H1 (cell line): ENCODE measurements at places on chromosomes 1 and 21. TPM values are rescaled to one million over a fixed set of nuclear protein-coding genes. Genes with fewer than 3 reads are reported as not detected.

DNA sequence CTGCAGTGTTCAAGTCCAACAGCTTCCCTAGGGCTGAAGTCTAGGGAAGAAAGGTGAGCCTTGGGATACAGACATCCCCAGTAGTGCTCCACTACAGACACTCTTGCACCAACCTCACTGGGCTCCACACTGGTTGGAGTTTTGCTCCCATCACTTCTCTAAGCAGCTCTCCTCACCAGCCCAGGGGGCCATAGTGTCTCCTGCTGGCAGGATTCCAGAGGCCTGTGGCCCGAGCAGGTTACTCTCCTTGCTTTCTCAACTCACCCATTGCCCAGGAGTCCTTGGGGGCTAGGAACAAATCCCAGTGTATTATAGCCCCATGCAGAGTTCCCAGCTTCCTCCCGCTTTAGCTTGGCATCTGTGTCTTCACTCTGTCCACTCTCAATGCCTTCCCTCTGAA lies 52.8 kb downstream of the IFI44 start:
- no peak for DNase-seq
- H3K36me3 ChIP-seq: no peaks in the 10 kb centered on the region
- no peak overlapping the region for H3K27ac ChIP-seq
- H3K27me3 ChIP-seq: no peaks in the 10 kb centered on the region
- H3K4me3 ChIP-seq: no peak overlapping the region

- H3K27ac ChIP-seq: no peak overlapping the region
- H3K4me3 ChIP-seq: no peak overlapping the region
- DNase-seq: no peak
- no peaks in the 10 kb centered on the region for H3K27me3 ChIP-seq
Observed at GRCh38 chr1:19814244-19814661, 830 bp downstream of the RNF186 start.

- H3K27me3 ChIP-seq: no peaks in the 10 kb centered on the region
- no peak overlapping the region for H3K4me3 ChIP-seq
- no peak overlapping the region for H3K27ac ChIP-seq
- no peaks in the 10 kb centered on the region for H3K36me3 ChIP-seq
- no peak for DNase-seq
Observed at GRCh38 chr1:117188170-117188815, 22.4 kb downstream of the VTCN1 start.

GRCh38 chr1:233366575-233366974 lies 39.1 kb downstream of the MAP3K21 start:
- H3K4me3 ChIP-seq: no peak overlapping the region
- DNase-seq: no peak
- no peak overlapping the region for H3K27ac ChIP-seq

DNA sequence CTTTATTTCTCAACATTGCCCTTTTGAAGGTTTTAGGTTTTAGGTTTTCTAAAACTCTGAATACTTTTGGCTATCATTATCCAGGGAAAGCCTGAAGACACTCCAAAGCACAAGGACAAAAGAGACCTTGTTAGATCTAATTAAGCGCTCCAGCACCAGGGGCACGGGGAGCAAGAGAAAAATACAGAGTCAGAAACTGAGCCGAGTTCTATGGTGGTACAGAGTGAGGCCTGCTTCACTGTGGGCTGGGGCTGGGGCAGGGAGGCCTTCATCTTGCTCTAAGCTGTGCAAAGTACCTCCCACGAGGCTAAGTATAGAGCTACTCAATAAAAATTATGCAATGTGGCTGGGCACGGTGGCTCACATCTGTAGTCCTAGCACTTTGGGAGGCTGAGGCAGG lies 19.7 kb upstream of the RAB4A start:
- peaks cover 3% of the 10 kb centered on the region; the same call in 1 of the 2 replicates for H3K4me1 ChIP-seq
- no peaks in the 10 kb centered on the region for H3K36me3 ChIP-seq
- no peak for DNase-seq
- no peak overlapping the region for H3K27ac ChIP-seq
- H3K4me3 ChIP-seq: no peak overlapping the region

DNA sequence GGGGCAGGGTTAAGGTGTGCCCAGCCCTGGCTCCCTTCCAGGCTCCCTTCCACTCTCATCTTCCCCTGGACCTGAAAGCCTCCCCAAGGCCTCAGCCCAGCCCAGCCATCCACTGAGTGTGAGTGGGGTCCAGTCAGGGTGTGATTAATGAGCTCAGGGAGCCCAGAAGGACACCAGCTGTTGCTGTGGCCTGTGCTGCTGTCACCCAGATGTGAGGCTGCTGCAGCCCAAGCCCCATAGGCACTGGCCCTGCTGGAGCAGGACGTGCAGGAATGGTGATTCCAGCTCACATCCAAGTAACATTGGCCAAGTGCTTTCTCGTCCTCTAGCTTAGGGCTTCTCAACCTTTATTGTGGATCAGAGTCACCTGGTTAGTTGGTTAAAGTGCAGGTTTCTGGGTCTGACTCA lies 77.6 kb downstream of the EPHB2 start:
- peaks cover 11% of the 10 kb centered on the region for H3K4me1 ChIP-seq
- no peak for DNase-seq
- no peak overlapping the region for H3K4me3 ChIP-seq
- H3K36me3 ChIP-seq: no peaks in the 10 kb centered on the region

GRCh38 chr1:54623216-54624007 lies at the start of gene FAM151A:
FAM151A (minus strand) TSS chr1:54623525; CDS start chr1:54623395, 130 bp downstream.
- H3K4me3 ChIP-seq: no peak within 1 kb of the TSS
- H3K27ac ChIP-seq: no peak within 1 kb of the TSS
- no peak for DNase-seq
- no peaks in the 10 kb centered on the region for H3K27me3 ChIP-seq
- H3K4me1 ChIP-seq: no peaks in the 10 kb centered on the region

The ARV1 gene
- 12.0 and 13.1 TPM in 2 replicates for total RNA-seq

DNA sequence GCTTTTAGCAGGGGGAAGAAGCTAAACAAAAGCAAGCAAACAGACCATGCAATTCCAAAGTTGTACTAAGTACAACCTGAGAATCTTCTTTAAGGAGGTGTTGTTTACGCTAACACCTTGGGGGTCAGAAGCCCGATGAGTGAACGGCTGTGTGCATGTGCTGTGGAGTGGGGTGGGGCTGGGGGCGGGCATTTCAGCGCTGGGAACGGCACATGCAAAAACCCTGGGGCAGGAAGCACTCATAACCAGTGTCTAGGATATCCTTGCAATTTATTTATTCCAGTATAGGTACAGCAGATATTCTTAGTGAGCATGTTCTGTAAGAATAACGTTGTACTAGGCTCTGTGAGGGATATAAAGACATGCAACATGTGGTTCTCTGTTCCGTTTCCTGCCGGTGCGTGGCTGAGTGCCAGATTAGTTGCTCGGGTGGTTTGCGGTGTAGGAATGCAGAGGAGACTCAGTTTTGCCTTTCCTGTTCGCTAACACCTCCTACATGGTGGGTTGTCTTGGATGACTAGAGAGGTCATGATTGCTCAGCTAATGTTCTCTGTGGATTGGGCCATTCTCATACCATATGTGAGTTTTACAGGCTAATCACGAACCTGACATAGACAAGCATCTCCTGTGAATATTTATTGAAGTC lies 3.7 kb downstream of the FASLG start:
- H3K27ac ChIP-seq: no peak overlapping the region
- no peaks in the 10 kb centered on the region for H3K36me3 ChIP-seq
- H3K4me1 ChIP-seq: no peaks in the 10 kb centered on the region
- no peak overlapping the region for H3K4me3 ChIP-seq

The PIGM gene
- total RNA-seq: 5.1 and 5.4 TPM in 2 replicates

- DNase-seq: no peak
- no peak overlapping the region for H3K27ac ChIP-seq
- H3K4me1 ChIP-seq: no peaks in the 10 kb centered on the region
- H3K27me3 ChIP-seq: no peaks in the 10 kb centered on the region
Observed at GRCh38 chr1:203744075-203744972, 20.7 kb upstream of the LAX1 start.

- H3K27me3 ChIP-seq: no peaks in the 10 kb centered on the region
- no peak overlapping the region for H3K27ac ChIP-seq
- H3K4me1 ChIP-seq: no peaks in the 10 kb centered on the region
- DNase-seq: no peak
- no peaks in the 10 kb centered on the region for H3K36me3 ChIP-seq
Observed at GRCh38 chr1:58587667-58588066, 10.6 kb upstream of the TACSTD2 start.

The SIK1 gene
- total RNA-seq: 5.5 and 6.7 TPM in 2 replicates

- H3K36me3 ChIP-seq: peaks cover 17% of the 10 kb centered on the region
- no peak for DNase-seq
- H3K4me3 ChIP-seq: no peak overlapping the region
Observed at GRCh38 chr21:46557469-46557868, 47.4 kb downstream of the S100B start.

The LMX1A gene
- not detected in 2 replicates for total RNA-seq

GRCh38 chr21:35159881-35160280 lies 110.8 kb upstream of the RUNX1 start:
- DNase-seq: no peak
- no peaks in the 10 kb centered on the region for H3K4me1 ChIP-seq
- H3K36me3 ChIP-seq: no peaks in the 10 kb centered on the region
- no peaks in the 10 kb centered on the region for H3K27me3 ChIP-seq
- no peak overlapping the region for H3K4me3 ChIP-seq
- no peak overlapping the region for H3K27ac ChIP-seq

DNA sequence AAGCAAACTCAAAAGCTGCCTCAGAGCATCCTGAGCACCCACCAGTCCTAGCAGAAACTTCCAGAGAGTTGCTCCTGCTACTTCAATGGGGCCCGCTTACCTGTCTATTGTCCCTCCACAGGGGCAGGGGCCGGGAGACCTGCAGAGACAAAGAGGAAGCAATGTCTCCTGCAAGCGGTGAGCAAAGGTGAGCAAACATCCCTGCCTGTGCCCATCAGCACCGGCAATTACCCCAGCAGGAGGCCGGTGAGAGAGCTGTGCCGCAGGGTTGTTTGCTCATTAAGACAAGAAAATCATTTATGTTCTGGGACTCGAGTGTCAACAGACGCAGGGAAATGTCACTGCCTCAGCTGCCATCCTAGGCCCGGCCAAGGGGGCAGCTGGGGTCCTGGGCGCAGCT lies 53.8 kb upstream of the TARDBP start:
- H3K4me3 ChIP-seq: no peak overlapping the region
- H3K27ac ChIP-seq: no peak overlapping the region
- no peaks in the 10 kb centered on the region for H3K36me3 ChIP-seq
- peaks cover 2% of the 10 kb centered on the region; the same call in 1 of the 2 replicates for H3K27me3 ChIP-seq
- DNase-seq: no peak

GRCh38 chr1:204130981-204131892 lies 20.6 kb downstream of the ETNK2 start:
- H3K36me3 ChIP-seq: no peaks in the 10 kb centered on the region; the same call in 1 of the 2 replicates
- H3K4me1 ChIP-seq: peaks cover 4% of the 10 kb centered on the region
- no peak overlapping the region for H3K4me3 ChIP-seq

- no peak overlapping the region for H3K27ac ChIP-seq
- no peaks in the 10 kb centered on the region; the same call in 1 of the 2 replicates for H3K4me1 ChIP-seq
- H3K27me3 ChIP-seq: no peaks in the 10 kb centered on the region
- H3K4me3 ChIP-seq: no peak overlapping the region
Observed at GRCh38 chr1:66563941-66564630, 30.1 kb downstream of the SGIP1 start.

The HTR6 gene
- 0.69 and 0.76 TPM in 2 replicates for total RNA-seq

GRCh38 chr1:177210071-177210470 lies 39.3 kb downstream of the BRINP2 start:
- H3K36me3 ChIP-seq: no peaks in the 10 kb centered on the region
- no peaks in the 10 kb centered on the region for H3K4me1 ChIP-seq
- H3K4me3 ChIP-seq: no peak overlapping the region
- peaks cover 23% of the 10 kb centered on the region for H3K27me3 ChIP-seq

DNA sequence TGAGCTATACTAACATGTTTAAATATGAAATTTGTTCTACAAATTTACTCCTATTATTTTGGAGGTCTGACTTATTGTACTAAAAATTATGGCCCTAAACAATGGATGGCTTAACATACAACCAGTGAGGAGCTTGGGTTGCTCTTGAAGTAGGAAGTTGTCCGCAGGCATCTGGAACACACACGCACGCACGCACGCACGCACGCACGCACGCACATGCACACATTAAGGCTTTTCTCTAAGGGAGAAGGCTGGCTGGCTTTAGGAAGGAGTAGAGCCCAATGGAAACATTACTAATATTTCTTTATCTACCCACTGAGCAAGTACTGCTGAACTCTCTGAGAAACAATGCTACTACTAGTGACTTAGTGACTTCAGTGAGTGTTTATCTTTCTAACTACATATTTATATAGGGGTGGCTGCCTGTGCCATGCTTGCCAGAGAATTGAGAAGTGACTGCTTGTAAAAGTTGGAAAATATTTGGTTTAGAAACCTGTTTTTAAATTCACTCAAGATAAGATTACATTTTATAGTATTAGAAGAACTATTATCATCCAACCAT lies 16.2 kb upstream of the ARHGAP29 start:
- no peak for DNase-seq
- H3K36me3 ChIP-seq: no peaks in the 10 kb centered on the region
- H3K4me1 ChIP-seq: no peaks in the 10 kb centered on the region
- no peak overlapping the region for H3K27ac ChIP-seq

- H3K4me3 ChIP-seq: no peak overlapping the region
- no peak overlapping the region for H3K27ac ChIP-seq
- H3K27me3 ChIP-seq: no peaks in the 10 kb centered on the region
- H3K36me3 ChIP-seq: no peaks in the 10 kb centered on the region
- DNase-seq: no peak
Observed at GRCh38 chr1:48966583-48966982, 189.9 kb upstream of the BEND5 start.
